CD8-positive, alpha-beta T cell (primary cell): ENCODE measurements at places on chromosomes 5 and 9.

DNA sequence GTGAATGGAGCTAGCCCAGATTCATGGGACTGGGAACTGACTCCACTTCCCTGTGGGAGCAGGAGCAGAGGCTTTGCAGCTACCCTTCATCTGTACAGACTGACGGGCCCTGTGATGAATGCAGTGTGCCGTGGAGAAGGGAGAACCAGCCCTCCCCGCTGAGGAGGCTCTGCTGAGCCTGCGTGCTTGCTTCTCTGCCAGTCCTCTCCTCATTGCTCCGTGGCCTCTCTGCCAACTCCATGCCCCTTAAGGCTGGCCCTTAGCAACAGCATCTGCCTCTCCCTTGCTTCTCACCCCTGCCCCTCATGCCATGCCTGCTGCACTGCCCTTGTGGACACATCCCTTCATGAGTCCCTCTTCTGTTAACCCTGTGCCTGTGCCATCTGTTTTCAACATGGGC is 53.6 kb downstream of the GADD45G start:
- no peak for DNase-seq

DNA sequence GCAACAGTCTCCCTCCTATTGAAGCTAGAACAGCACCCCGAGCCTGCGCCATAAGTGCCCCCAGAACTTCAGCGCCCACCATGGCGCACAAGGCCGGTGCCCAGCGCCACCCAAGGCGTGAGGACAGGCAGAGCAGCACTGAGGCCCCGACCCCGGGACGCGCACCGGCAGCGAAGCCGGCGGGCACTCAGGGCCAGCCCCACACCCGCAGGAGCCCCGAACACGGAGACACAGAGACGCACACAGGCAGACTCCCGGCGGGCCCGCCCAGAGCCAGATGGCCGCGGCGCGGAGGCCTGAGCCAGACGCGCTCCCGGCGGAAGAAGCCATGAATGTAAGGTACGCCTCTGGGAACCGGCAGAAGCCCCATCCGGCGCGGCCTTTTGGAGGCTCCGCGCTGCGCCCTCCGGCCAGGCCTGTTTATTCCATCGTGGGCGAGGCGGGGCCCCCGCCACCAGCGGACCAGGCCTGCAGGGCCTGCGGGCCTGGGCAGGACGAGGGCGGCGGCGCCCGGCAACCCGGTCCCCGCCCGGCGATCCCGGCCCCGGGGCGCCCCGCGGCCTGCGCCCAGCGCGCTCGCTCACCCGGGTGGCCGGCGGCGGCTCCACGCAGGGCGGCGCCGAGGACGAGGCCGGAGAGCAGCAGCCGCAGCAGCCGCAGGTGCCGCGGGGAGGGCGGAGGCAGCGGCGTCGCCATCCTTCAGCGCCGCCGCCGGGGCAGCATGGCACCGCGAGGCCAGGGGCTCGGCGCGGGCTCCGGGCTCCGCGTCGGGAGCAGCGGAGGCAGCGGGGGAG is 486 bp downstream of the NPDC1 start:
- no peak for DNase-seq

- DNase-seq: no peak
These were observed 213.7 kb upstream of the NR4A3 start for GRCh38 chr9:99607842-99608448.

DNA sequence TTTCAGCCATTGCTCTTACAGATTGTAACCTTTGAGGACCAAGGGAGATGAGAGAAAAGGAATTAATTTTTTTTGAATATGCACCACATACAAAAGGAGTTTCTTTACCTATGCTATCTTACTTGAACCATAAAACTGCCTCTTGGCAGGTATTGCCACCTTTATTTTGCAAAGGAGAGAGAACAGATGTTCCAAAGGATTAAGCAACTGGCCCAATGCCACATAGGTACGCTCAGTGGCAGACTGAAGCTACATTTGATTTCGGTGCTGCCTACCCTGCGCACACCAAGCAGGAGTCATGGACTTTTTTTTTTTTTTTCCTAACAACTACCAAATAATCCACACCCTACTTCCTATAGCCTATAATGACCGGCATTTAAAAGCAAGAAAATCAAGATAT is 43.1 kb downstream of the SAXO1 start:
- DNase-seq: no peak

- no peak for DNase-seq
These were observed 1.6 kb downstream of the CMBL start for GRCh38 chr5:10306114-10306513.

DNA sequence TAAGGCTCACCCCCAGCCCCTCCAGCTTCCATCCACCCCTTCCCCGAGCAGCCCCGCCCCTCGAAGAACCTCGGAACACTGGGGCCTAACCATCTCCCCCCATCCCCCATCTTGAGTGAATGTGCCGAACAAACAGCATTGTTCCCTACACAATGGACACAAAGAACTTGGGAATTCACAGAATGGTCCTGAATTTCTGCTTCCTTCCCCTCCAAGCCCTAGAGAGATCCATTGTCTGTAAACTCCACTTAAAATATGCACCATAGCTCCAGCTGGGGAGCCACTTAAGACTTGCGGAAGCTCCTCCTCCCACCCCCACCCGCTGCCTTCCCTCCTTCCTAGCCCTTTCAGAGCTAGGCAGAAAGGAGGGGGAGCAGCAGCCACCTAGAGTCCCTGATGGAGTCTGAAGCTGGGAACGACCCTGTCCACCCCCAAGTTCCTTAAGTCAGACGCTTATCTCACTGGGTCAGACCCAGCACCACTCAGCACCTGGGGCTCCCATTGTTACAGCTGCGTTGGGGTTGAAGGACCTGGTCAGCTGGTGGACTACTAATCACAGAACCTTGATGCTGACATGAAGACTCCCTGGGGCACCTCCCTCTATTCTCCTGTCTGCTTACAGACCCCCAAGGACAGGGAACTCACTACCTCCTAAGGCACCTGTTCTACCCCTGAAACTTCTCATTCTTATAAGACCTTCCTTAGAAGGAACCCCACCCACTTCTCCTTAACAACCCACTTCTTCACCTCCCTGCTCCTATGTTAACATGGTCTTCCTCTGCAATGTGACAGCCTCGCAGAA is 61.4 kb downstream of the PCDH1 start:
- no peak for DNase-seq

- no peak for DNase-seq
These were observed 29.6 kb downstream of the KCNIP1 start for GRCh38 chr5:170533383-170533782.

DNA sequence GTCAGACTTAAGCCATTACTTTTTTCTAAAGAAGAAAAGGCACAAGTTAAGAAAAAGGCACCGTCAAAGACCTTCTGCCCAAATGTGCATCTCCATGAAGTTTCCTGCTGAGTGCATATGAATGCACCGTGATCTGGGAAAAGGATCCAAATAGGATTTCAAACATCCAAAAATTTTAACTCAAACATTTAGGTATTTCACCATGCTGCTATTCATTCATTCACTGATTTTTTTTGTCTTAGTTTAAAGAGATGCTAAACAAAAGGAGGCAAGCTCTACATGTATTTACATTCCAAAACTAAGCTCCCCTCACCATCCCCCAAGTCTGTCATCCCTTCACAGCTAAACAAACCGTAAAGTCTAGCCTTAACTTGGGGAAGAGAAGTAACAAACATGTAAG is 291.9 kb downstream of the ARL15 start:
- no peak for DNase-seq

- no peak for DNase-seq
These were observed 5.7 kb downstream of the RCL1 start for GRCh38 chr9:4798281-4799032.

- DNase-seq: no peak
These were observed 475.5 kb upstream of the ACO1 start for GRCh38 chr9:31908891-31909480.

DNA sequence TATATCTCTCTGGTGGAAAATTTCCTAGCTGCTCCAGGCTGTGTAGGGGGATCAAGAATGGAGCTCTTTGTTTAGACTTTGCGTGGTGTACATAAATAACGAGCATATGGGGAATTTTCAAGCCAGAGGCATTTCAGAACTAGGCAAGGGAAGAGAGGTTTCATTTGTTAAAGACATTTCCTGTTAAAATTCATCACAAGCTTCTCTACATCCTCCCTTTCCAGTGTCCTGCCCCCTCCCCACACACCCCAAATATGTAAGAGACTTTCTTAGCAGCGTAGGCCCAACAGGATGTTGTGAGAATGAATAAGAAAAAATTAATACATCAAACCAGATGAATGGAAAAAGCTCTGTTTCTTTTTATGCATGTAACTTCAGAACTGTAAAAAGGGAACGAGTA is 150.3 kb downstream of the GPBP1 start:
- DNase-seq: no peak

GRCh38 chr5:163269624-163270023 is 167.8 kb upstream of the CCNG1 start:
- DNase-seq: no peak

- no peak for DNase-seq
These were observed 18.8 kb upstream of the FAM13B start for GRCh38 chr5:138051441-138052296.

DNA sequence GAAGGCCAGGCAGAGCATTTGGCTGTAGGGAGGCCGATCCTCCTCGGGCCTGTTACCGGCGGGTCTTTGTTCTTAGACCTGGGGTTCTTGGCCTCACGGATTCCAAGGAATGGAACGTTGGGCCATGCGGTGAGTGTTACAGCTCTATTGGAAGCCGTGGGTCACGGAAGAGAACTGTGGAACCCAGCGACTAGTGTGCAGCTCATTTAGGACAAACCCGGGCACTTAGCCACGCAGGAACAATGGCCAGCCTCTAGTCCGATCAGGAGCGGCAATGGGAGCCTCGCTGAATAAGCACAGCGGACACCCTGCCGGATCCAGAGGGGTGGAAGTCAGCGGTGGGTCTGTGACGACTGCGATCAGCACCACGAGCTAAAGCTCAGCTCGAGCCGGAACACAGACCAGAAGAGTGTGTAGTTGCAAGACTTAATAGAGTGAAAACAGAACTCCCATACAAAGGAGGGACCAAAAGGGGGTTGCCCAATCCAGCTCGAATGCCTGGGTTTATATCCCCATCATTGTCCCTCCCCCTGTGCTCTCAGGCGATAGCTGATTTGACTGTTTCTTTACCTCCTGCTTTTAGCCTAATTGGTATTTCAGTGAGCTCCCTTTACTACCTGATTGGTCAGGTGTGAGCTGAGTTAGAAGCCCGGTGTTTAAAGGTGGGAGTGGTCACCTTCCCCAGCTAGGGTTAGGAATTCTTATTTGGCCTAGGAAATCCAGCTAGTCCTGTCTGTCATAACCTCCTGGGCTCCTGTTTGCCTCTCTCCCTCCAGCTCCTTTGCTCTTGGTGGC is 53.7 kb upstream of the RPL26L1 start:
- DNase-seq: no peak

DNA sequence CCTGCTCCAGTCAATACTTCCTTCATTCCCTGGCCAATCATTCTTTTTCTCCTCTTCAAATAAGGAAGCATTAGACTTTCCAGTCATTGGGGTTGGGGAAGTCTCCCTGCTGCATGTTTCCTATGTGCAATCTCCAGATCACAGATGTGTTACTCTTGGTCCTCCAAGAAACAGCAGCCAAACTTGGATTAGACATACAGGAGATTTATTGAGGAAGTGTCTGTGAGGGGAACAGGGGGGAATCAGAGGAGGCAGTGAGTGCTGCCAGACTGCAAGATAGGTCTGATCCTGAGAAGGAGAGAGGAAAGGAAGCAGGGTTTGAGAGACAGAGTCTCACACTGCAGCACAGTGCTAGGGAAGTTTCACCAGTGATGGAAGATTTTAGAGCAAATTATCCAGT is 40.6 kb upstream of the SLIT3 start:
- DNase-seq: no peak

DNA sequence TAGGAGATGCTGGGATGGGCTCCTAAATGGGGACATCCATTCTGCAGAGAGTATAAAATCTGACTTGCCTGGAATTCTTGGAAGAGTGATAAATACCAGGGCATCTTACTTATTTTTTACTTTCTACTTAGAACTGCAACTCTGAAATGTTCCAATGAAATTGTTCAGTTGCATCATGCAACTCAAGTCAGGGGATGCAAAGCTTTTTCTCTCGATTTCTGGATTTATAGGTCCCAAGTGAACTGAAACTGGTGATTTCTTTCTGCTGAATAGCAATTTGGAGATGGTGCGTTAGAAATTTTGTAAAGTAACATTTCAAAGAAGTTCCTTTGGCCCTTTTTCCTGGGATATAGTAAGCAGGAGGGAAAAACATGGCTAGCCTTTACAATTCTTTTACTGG is 238.4 kb upstream of the CD180 start:
- DNase-seq: no peak

DNA sequence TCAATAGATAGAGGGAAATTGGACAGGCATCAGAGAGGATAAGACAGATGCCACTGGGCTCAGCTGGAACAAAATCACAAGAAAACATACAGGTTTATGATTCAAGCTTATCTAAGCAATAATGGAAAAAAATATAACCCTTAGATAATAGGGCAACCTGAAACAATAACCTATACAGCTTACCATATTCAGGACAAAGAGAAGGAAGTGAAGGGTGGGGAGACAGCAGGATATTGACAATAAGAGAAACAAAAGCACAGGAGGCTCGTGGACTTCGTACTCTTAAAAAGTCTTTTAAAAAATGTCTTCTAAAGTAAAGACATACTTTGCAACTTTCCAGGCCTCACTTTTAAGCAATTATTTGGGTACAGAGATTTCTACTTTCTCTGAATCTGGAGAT is 225.3 kb downstream of the NTRK2 start:
- no peak for DNase-seq

- DNase-seq: no peak
These were observed 80.9 kb downstream of the ALDH7A1 start for GRCh38 chr5:126514131-126514557.

DNA sequence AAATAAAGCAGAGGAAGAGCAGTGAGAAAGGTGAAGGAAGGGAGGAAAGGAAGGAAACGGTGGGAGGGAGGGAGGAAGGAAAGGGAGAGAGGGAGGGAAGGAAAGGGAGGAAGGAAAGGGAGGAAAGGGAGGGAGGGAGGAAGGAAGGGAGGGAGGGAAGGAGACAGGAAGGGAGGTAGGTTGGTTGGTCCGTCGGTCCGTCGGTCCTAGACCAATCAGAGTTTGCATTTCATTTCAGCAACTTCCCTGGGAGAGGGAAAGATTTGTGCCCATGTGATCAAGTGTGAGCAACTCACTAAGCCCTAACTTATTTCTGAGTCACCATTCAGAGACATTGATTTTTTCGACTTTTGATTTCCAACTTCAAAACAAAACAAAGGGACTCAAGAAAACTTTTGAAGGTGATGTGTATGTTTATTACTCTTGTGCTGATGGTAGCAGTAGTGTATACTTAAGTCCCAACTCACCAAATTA is 18.8 kb downstream of the NANS start:
- no peak for DNase-seq

DNA sequence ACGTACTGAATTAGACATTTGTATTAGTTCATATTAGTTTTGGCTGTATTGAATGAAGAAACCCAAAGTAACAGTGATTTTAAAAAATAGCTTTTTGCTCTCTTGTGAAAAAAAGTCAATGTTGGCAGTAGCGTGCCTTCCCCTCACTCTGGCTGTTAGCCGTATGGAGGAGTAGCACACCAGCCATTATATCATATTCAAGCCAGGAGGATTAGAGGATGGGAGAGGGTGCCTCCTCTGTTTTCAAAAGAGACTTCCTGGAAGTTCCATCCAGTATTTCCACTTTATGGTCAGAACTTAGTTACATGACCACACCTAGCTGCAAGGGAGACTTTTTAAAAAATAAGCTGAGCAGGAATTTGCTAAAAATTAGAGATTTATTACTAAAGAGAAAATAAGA is 41.2 kb downstream of the GPR21 start:
- DNase-seq: no peak
